Muscle of leg (tissue), 16 donors: ENCODE measurements at places on chromosomes 3 and 15. TPM values are rescaled to one million over a fixed set of nuclear protein-coding genes. Genes with fewer than 3 reads are reported as not detected.
A peak's percentile ranks its signal among the peaks of the same experiment; 100 is the strongest.

Gene FMN1
- total RNA-seq: 1.6 TPM

- no peaks in the 10 kb centered on the region for H3K36me3 ChIP-seq
- H3K27me3 ChIP-seq: no peaks in the 10 kb centered on the region
- no peak overlapping the region for H3K27ac ChIP-seq
These were observed 28.1 kb upstream of the CNBP start for GRCh38 chr3:129211772-129212171.

DNA sequence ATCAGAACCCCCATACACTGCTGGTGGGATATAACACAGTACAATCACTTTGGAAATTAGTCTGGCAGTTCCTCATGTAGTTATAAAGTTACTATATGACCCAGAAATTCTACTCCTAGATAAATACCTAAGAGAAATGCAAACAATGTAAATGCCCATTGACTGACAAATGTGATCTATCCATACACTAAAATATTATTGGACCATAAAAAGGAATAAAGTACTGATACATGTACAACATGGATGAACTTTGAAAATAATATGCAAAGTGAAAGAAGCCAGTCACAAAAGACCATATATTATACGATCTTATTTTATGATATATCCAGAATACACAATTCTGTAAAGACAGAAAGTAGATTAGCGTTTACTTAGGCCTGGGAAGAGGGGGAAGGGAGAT, 7.8 kb downstream of the IMPG2 start:
- H3K4me3 ChIP-seq: no peak overlapping the region
- H3K27ac ChIP-seq: no peak overlapping the region
- no peaks in the 10 kb centered on the region for H3K4me1 ChIP-seq
- H3K27me3 ChIP-seq: no peaks in the 10 kb centered on the region

DNA sequence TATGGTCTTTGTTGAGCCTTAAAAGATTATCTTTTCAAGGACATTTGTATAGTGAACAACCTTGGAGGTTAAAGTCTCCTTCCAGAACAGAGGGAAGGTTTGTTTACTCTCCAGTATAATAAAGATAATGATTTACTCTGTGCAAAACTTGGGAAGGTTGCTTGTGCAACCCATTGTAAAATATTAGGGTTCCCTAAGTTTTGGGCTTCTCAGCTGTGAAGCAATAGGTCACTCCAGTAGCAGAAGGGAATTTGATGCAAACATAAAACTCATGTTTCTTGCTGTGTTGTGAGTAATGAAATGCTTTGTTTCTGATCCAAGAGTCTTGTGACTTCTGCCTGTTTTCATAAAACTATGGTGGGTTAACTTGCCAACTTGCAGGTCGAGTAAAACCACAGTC, 177.5 kb downstream of the SUCNR1 start:
- no peaks in the 10 kb centered on the region for H3K27me3 ChIP-seq
- no peak for DNase-seq
- no peaks in the 10 kb centered on the region for H3K36me3 ChIP-seq
- H3K4me1 ChIP-seq: no peaks in the 10 kb centered on the region
- no peak overlapping the region for H3K4me3 ChIP-seq

Gene CD96
- 0.22 TPM for total RNA-seq

DNA sequence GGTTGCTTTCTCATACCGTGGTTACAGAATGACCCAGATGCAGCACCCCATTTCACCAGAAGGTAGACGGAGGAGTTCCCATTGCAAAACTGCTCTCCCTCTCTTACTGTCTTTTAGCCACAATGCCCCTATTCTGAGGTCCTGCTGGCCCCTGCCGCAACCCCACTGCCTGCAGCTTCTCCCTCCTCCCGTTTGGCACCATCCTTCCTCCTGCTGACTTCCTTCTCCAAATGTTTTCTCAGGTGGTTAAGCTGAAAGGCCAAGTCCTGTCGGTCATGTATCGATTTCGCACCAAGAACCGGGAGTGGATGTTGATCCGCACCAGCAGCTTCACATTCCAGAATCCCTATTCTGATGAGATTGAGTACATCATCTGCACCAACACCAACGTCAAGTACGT, 132.3 kb upstream of the ABHD17C start:
- no peak for DNase-seq
- peaks cover 7% of the 10 kb centered on the region for H3K36me3 ChIP-seq
- H3K27ac ChIP-seq: no peak overlapping the region
- no peak overlapping the region for H3K4me3 ChIP-seq
- peaks cover 8% of the 10 kb centered on the region for H3K4me1 ChIP-seq

GRCh38 chr15:65184305-65184867, 756 bp downstream of the CLPX start:
- H3K27ac ChIP-seq: peak overlapping the region; percentile 98
- peaks cover 18% of the 10 kb centered on the region for H3K4me1 ChIP-seq
- peaks cover 6% of the 10 kb centered on the region for H3K36me3 ChIP-seq
- peak overlapping the region; percentile 99 for H3K4me3 ChIP-seq
- DNase-seq: peak; percentile 74

DNA sequence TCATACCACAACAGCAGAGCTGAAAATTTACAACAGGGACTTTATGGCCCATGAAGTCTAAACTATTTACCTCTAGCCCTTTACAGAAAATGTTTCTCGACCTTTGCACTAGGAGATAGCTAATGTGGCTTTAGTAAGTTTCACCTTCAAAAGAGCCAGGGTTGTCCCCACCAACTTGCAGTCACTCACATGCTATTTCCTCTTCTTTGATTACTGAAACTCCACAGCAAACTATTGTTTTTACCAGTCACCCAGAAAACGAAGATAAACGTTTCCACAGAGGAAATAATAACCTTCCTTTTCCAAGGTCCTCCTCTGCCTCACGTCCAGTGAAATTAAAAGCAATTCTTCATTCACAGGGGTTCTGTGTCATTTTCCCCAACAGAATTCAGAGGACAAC, 48.2 kb downstream of the WWTR1 start:
- peaks cover 12% of the 10 kb centered on the region for H3K4me1 ChIP-seq
- H3K27ac ChIP-seq: peak overlapping the region; percentile 21
- H3K36me3 ChIP-seq: peaks cover 1% of the 10 kb centered on the region
- no peaks in the 10 kb centered on the region for H3K27me3 ChIP-seq
- no peak overlapping the region for H3K4me3 ChIP-seq

Gene ECE2
- total RNA-seq: not detected

GRCh38 chr3:46162975-46163555, 45.0 kb downstream of the CCR1 start:
- H3K27ac ChIP-seq: no peak overlapping the region
- no peak overlapping the region for H3K4me3 ChIP-seq
- no peaks in the 10 kb centered on the region for H3K4me1 ChIP-seq
- no peaks in the 10 kb centered on the region for H3K36me3 ChIP-seq
- no peak for DNase-seq

DNA sequence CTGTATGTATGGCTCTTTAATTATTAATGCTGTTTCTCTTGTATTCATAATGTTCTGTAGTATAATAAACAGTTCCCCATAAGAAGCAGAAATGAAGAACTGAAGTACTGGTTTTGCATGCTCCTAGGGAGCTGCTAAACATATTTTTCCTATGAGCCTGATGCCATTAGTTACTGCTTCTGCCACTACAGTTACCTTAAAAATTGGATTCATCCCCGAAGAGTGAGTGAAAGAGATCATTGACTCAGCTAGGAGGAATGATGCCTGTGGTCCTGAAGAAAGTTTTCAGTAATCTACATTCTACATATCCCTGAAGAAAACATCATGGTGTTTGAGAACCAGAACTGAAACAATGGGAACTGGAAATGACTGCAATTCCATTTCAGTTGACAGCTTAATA, 37.1 kb upstream of the ST3GAL6 start:
- H3K36me3 ChIP-seq: no peaks in the 10 kb centered on the region
- H3K4me1 ChIP-seq: no peaks in the 10 kb centered on the region
- DNase-seq: no peak
- peaks cover 3% of the 10 kb centered on the region for H3K27me3 ChIP-seq

Gene CDCP1
- 0.04 TPM for total RNA-seq

DNA sequence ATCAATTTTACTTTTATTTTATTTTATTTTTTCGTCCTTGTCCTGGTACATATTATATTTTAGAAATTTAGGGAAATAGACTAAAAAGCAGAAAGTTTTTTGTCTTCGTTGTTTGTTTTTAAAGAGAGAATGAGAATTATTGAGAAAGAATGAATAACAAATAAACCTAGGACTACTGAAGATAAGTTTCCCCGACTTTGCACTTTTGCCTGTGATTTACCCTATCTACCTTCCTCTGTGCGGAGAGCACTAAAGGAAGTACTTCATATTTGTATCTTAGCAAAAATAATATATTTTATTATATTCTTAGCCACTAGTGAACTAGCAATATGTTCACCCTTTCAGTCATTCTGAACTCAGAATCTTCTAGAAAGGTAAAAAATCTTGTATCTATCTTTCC, 60.6 kb downstream of the ECT2 start:
- no peaks in the 10 kb centered on the region for H3K27me3 ChIP-seq
- DNase-seq: no peak
- peaks cover 2% of the 10 kb centered on the region for H3K36me3 ChIP-seq
- no peak overlapping the region for H3K4me3 ChIP-seq

GRCh38 chr3:5057272-5057671, 64.8 kb upstream of the ARL8B start:
- no peak overlapping the region for H3K27ac ChIP-seq
- H3K4me3 ChIP-seq: no peak overlapping the region
- H3K36me3 ChIP-seq: no peaks in the 10 kb centered on the region
- no peak for DNase-seq
- H3K27me3 ChIP-seq: peaks cover 3% of the 10 kb centered on the region
- peaks cover 18% of the 10 kb centered on the region for H3K4me1 ChIP-seq

DNA sequence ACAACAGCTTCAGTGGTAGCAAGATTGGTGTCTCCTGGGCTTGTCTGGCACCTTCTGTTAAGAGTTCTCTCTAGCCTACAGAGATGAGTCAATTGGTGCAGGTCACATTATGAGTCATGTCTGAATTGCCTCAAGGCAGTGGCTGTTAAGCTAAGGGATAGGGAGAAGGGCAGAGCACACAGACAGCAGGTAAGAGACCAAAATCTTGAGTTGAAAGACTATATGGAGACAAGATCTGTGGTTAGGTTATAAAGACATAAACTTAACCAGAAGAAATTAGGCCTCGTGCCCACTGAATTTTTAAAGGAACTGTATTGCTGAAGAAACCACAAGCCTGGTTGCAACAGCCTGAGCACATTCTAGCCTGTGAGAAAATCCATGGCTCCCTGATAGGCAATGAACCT, 19.2 kb upstream of the KPNA1 start:
- no peaks in the 10 kb centered on the region for H3K4me1 ChIP-seq
- H3K27ac ChIP-seq: no peak overlapping the region
- no peak for DNase-seq
- H3K36me3 ChIP-seq: peaks cover 74% of the 10 kb centered on the region

Gene SNTN
- not detected for total RNA-seq

Gene CCDC39
- not detected for total RNA-seq

- no peaks in the 10 kb centered on the region for H3K27me3 ChIP-seq
- H3K27ac ChIP-seq: no peak overlapping the region
- H3K36me3 ChIP-seq: peaks cover 1% of the 10 kb centered on the region
- no peak overlapping the region for H3K4me3 ChIP-seq
These were observed 48.1 kb downstream of the HSPBAP1 start for GRCh38 chr3:122745369-122746021.

GRCh38 chr3:152834776-152835600, at the start of gene P2RY1:
TSS of gene P2RY1 (plus strand) at chr3:152835131. CDS start at chr3:152835783, 652 bp downstream.
- peak; percentile 75 for DNase-seq
- H3K27ac ChIP-seq: peak within 1 kb of the TSS; percentile 87
- peaks cover 11% of the 10 kb centered on the region for H3K27me3 ChIP-seq
- H3K4me3 ChIP-seq: peak within 1 kb of the TSS; percentile 76
- H3K4me1 ChIP-seq: peaks cover 5% of the 10 kb centered on the region

DNA sequence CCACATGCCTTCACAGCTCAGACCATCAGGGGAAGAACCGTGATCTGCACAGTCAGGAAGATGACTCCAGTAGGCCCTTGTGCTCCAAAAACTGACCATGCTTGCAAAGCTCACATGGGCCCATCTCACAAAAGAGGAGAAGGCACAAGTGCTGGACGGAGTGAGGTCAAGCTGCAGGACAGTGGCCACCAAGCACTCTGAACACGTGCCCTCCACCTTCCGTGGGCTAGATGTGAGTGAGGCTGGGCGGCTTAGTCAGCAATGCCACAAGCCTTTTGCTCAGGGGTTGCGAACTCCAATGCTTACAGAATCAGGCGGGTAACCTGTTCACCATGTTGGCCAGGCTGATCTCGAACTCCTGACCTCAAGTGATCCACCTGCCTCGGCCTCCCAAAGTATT, 70.9 kb downstream of the SCN5A start:
- H3K27ac ChIP-seq: no peak overlapping the region
- peaks cover 34% of the 10 kb centered on the region for H3K4me1 ChIP-seq
- H3K4me3 ChIP-seq: no peak overlapping the region
- DNase-seq: no peak
- no peaks in the 10 kb centered on the region for H3K36me3 ChIP-seq

DNA sequence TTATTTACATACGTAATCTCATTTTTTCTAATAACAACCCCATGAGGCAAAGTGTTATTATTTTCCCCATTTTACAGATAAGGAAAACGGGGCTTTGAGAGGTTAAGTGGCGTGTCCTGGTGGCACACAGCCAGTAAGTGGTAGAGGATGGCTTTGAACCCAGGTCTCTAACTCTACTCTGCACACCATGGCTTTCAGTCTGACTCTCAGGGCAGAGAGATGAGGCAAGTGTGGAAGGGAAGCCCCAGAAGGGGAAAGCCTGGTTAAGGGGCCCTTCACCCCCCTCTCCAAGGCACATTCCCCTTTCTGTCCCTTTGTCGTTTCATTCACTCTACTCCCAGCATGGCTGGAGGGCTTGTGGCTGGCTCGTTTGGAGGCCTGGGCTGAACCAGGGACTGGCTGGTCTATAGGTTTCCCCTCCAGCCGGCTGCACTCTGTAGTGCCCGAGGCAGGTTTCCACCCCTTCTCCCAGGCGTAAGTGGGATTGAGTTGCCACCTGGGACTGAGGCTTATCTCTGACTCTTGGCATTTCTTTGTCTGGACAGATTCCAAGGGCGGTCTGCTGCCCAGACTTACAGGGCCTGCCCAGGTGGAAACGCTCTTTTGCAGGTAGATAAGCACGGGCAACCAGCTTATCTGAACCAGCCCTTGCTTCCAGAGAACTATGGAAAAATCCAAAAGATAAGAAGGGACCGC, 12.1 kb downstream of the SEMA4B start:
- no peak for DNase-seq
- no peak overlapping the region for H3K4me3 ChIP-seq
- H3K27me3 ChIP-seq: no peaks in the 10 kb centered on the region
- H3K27ac ChIP-seq: no peak overlapping the region
- peaks cover 5% of the 10 kb centered on the region for H3K4me1 ChIP-seq
